Stimulated activated CD8-positive, alpha-beta memory T cell treated with anti-CD3 and anti-CD28 coated beads, Interleukin-4, amount 100 ng/mL, for 4 hours (primary cell): ENCODE measurements at places on chromosomes 2 and 18.

DNA sequence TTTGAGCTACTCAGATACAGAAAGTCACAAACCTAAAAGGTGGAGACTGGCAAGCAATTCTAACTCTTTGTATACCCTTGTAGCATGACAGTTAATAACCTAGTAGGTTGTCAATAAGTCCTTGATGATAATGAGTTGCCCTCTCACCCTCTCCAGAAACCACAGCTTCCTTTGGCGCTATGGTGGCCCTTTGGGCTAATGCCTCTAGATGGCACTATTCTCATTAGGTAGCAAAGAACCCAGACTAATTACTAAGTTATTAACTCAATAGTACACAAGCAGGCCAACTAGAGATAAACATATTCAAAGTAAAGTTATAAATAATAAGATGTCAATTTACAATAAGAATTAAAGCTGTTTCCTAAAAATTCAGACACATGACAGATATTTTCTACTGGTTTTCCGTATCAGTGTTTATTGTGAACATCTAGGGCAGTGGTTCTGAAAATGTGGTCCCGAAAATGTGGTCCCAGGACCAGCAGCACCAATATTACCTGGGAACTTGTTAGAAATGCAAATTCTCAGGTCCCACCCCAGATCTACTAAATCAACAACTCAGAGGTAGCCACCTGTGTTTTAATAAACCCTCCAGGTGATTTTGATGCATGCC is 41.1 kb downstream of the LDAH start:
- DNase-seq, result no peak

DNA sequence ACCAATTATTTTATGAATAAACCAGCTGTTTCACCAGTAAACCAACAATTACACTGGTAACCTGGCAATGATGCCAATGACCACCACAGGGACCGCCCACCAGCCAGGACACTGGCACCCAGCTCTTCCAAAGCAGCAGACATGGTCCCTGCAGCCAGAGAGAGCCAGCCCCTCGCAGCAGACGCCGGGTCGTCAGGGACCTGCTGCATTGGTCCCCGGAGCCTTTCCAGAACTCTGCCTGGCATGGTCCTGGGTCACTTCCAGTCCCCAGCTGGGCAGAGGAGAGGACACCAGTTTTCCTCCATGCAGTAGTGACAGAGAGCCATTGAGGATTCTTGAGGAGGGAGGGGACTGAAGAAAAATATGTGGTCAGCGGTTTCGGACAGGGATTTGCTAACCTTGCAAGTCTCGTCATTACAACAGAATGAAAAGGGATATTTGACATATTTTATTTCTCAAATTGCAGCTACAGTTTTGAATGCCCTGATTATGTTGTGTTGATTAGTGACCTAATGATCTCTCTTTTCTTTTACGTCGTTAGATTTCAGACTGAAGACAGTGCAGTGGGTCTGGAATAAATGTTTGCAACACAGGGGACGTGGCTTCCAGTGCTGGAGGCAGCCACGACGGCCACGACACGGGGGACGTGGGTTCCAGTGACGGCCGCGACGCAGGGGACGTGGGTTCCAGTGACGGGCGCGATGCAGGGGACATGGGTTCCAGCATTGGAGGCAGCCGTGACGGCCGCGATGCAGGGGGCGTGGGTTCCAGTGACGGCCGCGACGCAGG is 154.5 kb downstream of the TPO start:
- no peak for DNase-seq

GRCh38 chr2:8732601-8733000 is 50.7 kb downstream of the ID2 start:
- DNase-seq, result no peak

- no peak for DNase-seq
Observed at GRCh38 chr2:29159125-29159524, 43.9 kb downstream of the CLIP4 start.
